ENCODE measurements at places on chromosomes 1 and 21. TPM values are rescaled to one million over a fixed set of nuclear protein-coding genes. Genes with fewer than 3 reads are reported as not detected.

DNA sequence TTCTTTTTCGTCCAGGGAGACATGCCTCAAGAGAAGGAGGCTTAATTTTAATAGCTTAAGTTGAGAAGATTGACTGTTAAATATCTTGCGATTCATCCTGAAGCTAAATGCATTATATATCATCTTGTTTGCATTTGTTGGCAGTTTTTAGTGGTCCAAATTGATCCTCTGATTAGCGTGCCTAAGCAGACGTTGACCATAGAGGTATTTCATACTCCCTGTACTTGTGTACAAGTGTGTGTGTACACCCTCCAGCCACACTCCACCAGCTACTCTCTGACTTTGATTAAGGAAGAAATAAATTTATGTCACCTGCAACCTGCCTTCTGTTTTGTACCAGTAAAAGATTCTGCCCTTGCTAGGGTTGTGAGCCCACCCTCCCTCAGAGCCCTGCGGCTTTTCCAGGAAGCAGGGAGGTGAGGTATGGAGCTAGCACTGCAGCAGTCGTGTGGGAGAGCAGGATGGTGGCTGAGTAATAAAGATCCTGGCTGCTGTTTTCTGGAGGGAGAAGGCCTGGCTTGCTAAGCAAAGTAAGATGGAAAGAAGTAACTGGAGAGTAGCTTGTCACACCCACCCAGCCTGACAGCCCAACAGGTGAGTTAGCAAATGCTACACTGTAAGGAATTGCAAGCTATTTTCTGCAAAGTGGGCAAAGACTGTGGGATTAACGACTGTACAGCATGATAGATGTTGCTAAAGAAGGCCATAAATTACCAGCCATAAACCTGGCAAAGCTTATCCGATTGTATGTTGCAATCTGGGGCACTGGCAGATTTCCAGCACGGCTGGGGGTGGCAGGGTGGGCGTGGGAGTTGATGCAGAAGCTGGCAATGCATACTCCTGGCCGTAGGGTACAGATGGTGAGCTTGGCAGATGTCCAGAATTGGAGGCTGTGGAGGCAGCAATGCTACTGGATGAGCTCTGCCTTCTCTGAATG, 170.2 kb downstream of the TNR start:
- peaks cover 9% of the 10 kb centered on the region for H3K27me3 ChIP-seq
- H3K27ac ChIP-seq: no peak overlapping the region
- no peak for DNase-seq

DNA sequence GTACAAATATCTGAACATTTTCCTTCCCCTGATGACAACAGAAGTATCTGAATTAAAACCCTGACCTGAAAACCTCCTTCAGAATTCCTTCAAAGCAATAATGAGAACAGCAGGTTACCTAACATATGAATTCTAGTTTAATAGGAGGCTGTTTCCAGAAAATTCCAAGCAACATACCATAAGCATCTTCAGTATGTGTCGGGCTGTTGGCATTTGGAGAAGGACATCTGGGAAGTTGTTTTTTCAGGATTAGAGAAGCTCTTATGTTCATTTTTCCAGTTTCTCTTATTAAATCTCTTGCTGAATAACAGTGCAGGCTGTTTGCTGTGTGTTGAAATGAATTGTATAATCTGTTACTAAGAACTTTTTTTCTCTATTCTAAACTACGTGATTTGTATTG, 101.5 kb downstream of the PLA2G4A start:
- no peak for DNase-seq
- H3K36me3 ChIP-seq: no peaks in the 10 kb centered on the region

Gene TOMM20
- total RNA-seq: 140 TPM

Gene CFAP57
- not detected for total RNA-seq

Gene NIPAL3
- total RNA-seq: 26.3 TPM
